ENCODE measurements at places on chromosomes 4 and X.

GRCh38 chr4:98935633-98936032 lies 6.7 kb upstream of the EIF4E start:
- H3K27ac ChIP-seq: no peak overlapping the region
- no peaks in the 10 kb centered on the region for H3K27me3 ChIP-seq
- H3K4me3 ChIP-seq: no peak overlapping the region
- H3K36me3 ChIP-seq: no peaks in the 10 kb centered on the region

DNA sequence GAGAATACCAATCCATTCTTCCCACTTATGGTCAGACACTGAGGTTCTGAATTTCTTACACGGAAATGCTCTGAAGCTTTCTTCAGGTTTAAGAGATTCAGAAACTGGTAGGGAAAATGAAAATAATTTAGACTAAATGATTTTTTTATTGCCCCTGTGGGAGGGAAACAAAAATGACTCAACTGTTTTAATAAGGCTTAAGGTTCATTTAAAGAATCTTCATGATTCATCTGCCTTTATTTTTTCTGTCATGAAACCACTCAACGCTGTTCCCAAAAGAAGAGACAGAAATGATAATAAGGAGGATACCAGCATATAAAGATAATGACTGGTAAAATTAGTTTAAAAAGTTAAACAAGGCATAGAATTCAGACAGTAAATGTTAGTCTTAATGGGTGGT lies 39.3 kb upstream of the FAM47B start:
- no peaks in the 10 kb centered on the region for H3K27me3 ChIP-seq
- H3K36me3 ChIP-seq: no peaks in the 10 kb centered on the region
- no peak overlapping the region for H3K4me3 ChIP-seq

DNA sequence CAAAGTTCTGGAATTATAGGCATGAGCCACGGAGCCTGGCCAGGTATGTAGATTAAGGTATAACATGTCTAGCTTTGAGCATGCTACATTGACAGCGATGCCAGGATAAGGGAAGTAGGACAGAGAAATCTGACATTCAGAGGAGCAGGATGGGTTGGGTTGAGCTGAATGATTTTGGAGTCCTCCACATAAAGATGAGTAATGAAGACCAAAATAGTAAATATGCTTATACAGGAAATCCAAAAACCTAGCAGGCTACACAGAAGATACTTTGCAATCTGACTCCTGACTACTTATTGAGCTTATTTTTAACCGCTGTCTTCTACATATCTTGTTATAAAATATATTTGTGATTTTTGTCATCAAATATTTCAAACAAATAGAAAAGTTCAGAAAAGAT lies 69.7 kb downstream of the PDGFC start:
- no peak overlapping the region for H3K27ac ChIP-seq
- no peaks in the 10 kb centered on the region for H3K36me3 ChIP-seq
- H3K4me3 ChIP-seq: no peak overlapping the region
- DNase-seq: no peak
- H3K4me1 ChIP-seq: peaks cover 3% of the 10 kb centered on the region
- H3K27me3 ChIP-seq: no peaks in the 10 kb centered on the region

- H3K27me3 ChIP-seq: no peaks in the 10 kb centered on the region
- no peaks in the 10 kb centered on the region for H3K36me3 ChIP-seq
- DNase-seq: no peak
- H3K4me3 ChIP-seq: no peak overlapping the region
Observed at GRCh38 chr4:141246683-141247429, 26.2 kb downstream of the ZNF330 start.

- peaks cover 4% of the 10 kb centered on the region for H3K4me1 ChIP-seq
- no peak overlapping the region for H3K4me3 ChIP-seq
- H3K27ac ChIP-seq: no peak overlapping the region
Observed at GRCh38 chr4:76582074-76582816, 147.2 kb downstream of the SHROOM3 start.

DNA sequence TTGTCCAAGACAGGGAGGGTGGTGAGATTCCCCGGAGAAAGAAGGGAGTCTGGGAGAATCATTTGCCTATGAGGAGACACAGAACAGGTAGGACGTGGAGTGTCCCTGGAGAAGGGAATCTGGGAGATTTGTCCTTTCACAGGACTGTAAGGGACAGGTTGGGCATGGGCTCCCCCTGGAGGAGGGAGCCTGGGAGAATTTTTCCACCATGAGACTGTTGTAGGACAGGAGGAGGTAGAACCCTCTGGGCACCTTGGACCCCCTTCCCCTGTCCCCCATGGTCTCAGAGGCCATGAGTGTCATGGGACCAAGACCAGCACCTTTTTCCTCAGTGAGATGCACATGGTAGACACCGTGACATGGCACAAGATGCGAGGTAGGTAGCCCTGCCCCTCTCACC lies 2.8 kb downstream of the PORCN start:
- H3K36me3 ChIP-seq: no peaks in the 10 kb centered on the region
- no peak overlapping the region for H3K4me3 ChIP-seq
- DNase-seq: peak; percentile 39
- H3K27ac ChIP-seq: no peak overlapping the region
- no peaks in the 10 kb centered on the region for H3K4me1 ChIP-seq

DNA sequence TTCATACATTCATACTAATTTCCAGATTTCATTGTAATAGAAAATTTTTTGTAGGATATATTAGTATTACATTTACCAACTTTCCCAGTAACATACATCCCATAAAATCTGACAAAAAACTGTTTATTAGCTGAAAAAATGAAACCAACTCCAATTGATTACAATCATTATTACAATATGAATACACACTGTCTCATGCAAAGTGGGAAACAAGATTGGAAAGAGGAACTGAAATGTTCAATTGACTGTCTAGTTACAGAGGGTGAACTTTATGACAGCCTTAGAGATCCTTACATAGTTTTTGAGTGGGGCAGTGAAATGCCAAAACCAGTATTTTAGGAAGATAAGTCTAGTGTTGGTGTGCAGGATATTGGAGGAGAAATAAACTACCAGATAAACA lies 2.3 kb upstream of the AMBN start:
- no peak overlapping the region for H3K27ac ChIP-seq
- DNase-seq: no peak
- no peaks in the 10 kb centered on the region for H3K27me3 ChIP-seq
- no peaks in the 10 kb centered on the region for H3K4me1 ChIP-seq
- no peak overlapping the region for H3K4me3 ChIP-seq
- H3K36me3 ChIP-seq: no peaks in the 10 kb centered on the region

DNA sequence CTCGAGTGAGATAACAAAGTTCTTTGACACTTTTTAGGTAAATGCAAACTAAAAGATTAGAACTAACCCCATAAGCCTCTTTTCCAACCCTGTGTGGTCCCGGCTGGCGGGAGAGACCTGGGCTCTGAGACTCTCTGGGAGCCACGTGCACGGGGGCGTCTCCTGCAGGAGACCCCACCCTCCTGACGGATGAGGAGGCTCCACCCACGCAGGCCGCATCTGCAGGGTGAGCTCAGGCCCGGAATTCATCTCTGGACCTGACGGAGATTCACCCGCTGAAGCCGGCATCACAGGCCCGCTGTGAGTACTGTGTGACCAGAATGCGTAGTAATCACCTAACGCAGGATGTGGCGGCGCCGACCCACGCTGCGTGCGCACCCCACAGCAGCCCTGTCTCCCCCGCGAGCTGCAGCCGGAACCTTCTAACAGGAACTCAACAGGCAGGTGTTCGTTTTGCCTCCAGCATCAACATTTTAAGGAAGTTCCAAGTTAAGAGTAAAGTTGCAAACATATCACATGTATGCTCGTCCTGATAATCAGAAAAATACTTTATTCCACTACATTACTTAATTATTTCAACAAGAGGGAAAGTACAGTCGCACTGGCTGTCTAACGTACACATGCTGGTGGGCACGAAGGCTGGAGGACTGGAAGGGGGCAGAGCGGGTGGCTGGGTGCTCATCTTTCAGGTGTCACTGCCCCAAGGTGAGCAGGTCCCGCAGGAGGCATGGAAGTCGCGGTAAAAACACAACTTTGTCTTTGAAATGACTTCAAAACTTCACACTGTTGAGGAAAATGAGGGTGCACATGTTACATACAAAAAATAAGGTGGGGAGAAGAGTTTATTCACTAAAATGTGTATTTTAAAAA lies 44.5 kb downstream of the FGFRL1 start:
- no peaks in the 10 kb centered on the region for H3K27me3 ChIP-seq
- H3K4me3 ChIP-seq: no peak overlapping the region
- no peak overlapping the region for H3K27ac ChIP-seq
- H3K36me3 ChIP-seq: no peaks in the 10 kb centered on the region
- no peaks in the 10 kb centered on the region for H3K4me1 ChIP-seq

GRCh38 chrX:28311466-28311865 lies 275.8 kb upstream of the IL1RAPL1 start:
- H3K27ac ChIP-seq: no peak overlapping the region
- no peaks in the 10 kb centered on the region for H3K27me3 ChIP-seq

- H3K36me3 ChIP-seq: no peaks in the 10 kb centered on the region
- DNase-seq: no peak
- H3K27ac ChIP-seq: no peak overlapping the region
- H3K27me3 ChIP-seq: no peaks in the 10 kb centered on the region
- no peaks in the 10 kb centered on the region for H3K4me1 ChIP-seq
Observed at GRCh38 chrX:110723844-110724243, 71.8 kb downstream of the CHRDL1 start.

GRCh38 chr4:73868206-73869129 lies 725 bp upstream of the CXCL1 start:
- no peaks in the 10 kb centered on the region for H3K4me1 ChIP-seq
- H3K4me3 ChIP-seq: peak overlapping the region; percentile 22
- no peak overlapping the region for H3K27ac ChIP-seq
- H3K36me3 ChIP-seq: no peaks in the 10 kb centered on the region
- DNase-seq: no peak
- H3K27me3 ChIP-seq: peaks cover 3% of the 10 kb centered on the region

DNA sequence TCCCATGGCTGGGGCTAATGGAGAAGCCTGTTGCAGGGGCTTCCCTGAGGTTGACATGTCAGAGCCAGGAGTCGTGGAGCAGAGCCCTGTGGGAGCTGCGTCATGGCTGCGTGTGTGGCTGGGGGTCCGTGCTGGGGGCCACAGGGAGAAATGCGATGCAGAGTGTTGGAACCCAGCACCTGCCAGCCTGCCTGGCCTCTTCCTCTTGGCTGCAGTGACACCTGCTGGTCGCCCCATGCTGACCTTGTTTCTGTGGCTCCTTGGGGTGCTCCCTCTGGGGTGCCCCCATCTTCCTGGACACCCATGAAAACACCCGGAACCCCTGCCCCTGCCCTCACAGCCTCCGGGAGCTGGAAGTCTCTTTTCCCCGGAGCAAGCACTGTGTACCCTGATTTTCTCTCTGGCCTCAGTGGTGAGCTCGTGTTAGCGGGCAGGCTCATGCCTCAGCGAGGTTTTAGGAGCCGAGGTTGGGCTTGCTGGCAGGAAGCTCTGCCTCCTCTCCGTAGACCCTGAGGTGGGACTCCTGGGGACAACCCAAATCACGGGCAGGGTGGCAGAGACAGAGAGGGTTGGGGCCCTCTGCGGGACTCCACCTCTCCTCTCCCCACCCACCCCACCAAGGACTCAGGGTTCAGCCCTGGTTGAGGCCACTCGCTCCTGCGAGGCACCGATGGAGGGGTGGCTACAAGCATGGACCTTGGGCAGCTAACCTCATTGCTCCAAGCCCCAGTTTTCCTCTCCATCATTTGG lies 103.7 kb downstream of the SORCS2 start:
- H3K36me3 ChIP-seq: no peaks in the 10 kb centered on the region
- H3K4me1 ChIP-seq: no peaks in the 10 kb centered on the region
- H3K4me3 ChIP-seq: no peak overlapping the region
- H3K27me3 ChIP-seq: no peaks in the 10 kb centered on the region
- DNase-seq: no peak

- no peak overlapping the region for H3K4me3 ChIP-seq
- no peaks in the 10 kb centered on the region for H3K4me1 ChIP-seq
- no peaks in the 10 kb centered on the region for H3K36me3 ChIP-seq
Observed at GRCh38 chr4:7298619-7299009, 106.3 kb downstream of the SORCS2 start.

- H3K27me3 ChIP-seq: no peaks in the 10 kb centered on the region
- no peak overlapping the region for H3K27ac ChIP-seq
- DNase-seq: no peak
- H3K36me3 ChIP-seq: no peaks in the 10 kb centered on the region
- H3K4me3 ChIP-seq: no peak overlapping the region
Observed at GRCh38 chrX:68876731-68877130, 47.9 kb downstream of the EFNB1 start.

DNA sequence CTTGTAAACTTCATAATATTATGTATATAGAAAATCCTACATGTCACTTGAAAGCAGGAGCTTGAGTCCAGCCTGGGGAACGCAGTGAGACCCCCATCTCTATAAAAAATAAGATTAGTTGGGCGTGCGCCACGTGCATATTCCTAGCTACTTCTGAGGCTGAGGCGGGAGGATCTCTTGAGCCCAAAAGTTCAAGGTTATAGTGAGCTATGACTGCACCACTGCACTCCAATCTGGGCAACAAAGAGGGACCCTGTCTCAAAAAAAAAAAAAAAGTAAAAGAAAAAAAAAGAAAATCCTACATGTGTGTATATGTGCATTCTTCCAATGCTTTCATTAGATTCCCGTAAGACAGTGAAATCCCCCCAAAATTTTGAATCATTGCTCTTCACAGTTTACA lies 1.7 kb downstream of the SEC31A start:
- peaks cover 1% of the 10 kb centered on the region for H3K4me1 ChIP-seq
- no peak overlapping the region for H3K27ac ChIP-seq
- DNase-seq: no peak
- no peaks in the 10 kb centered on the region for H3K27me3 ChIP-seq

GRCh38 chr4:26005764-26006163 lies 91.7 kb downstream of the SMIM20 start:
- H3K4me1 ChIP-seq: no peaks in the 10 kb centered on the region
- no peak for DNase-seq
- H3K27me3 ChIP-seq: no peaks in the 10 kb centered on the region
- no peak overlapping the region for H3K27ac ChIP-seq
- no peak overlapping the region for H3K4me3 ChIP-seq

DNA sequence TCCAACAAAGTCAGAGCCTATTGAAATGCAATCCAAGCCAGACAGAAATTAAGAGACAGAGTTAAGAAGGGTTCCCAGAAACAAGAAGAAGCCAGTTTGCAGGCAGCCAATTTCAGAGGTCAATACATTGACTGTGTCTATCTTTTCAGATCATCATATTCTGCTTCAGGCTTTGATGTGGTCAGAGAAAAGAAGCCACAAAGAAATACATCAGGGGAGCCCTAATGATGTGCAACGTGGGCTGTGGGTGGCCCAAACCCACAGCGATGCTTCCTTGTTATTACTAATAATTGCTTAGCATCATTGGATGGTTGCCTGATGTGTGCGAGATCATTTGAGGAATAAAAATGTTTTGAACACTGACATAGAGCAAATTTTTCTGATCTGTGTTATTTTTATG lies 99.0 kb upstream of the DUSP21 start:
- no peaks in the 10 kb centered on the region for H3K27me3 ChIP-seq
- no peak overlapping the region for H3K27ac ChIP-seq
- H3K4me1 ChIP-seq: no peaks in the 10 kb centered on the region
- no peak for DNase-seq
- H3K4me3 ChIP-seq: no peak overlapping the region
- no peaks in the 10 kb centered on the region for H3K36me3 ChIP-seq

GRCh38 chr4:163157157-163157556 lies 9.5 kb downstream of the NAF1 start:
- H3K27me3 ChIP-seq: no peaks in the 10 kb centered on the region
- no peak overlapping the region for H3K4me3 ChIP-seq
- DNase-seq: no peak
- H3K27ac ChIP-seq: no peak overlapping the region
- H3K36me3 ChIP-seq: peaks cover 3% of the 10 kb centered on the region
- H3K4me1 ChIP-seq: peaks cover 2% of the 10 kb centered on the region
